ENCODE measurements at places on chromosomes 6 and 20.

- no peak for DNase-seq
These were observed 37.5 kb downstream of the SNX9 start for GRCh38 chr6:157860505-157860991.

GRCh38 chr6:71651636-71652035 lies 234.7 kb upstream of the RIMS1 start:
- DNase-seq, result no peak

DNA sequence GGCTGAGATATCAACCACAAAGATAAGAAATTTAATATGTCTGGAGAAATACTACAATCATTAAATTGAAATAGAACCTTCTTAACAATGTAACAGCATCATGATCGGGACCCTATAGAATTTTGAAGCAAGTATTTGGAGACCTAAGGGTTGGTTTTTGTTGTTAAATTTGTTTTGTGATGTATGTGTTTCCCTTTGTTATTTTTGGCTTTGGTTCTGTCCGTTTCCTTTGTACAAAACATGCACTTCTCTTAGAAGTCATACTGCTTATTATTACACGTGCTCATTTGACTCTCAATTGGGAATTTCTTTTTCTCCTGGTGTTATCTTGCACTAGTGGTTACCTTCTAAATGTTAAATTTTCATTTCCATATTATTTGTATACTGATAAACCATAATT lies 4.0 kb upstream of the PLN start:
- DNase-seq, result no peak

DNA sequence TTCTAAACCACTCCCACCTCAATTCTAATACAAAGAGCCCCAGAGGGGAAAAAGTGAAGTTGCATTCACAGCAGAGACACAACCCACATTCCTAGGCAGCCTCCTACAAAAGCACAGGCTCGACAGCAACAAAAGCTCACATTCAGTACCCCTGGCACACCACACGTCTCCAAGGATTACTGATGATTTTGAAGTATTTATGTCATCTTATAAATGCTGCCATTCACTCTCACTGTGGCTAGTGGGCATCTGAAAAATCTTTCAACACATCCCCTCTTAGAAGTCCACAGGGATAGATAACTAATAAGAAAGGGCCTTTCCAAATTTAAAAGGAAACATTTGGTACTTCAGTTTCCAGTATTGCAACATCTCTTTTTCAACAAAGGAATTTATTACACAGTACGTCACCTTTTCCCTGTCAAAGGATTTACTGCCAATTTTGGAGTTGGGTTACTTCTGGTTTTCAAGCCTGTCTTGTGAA lies 146.7 kb downstream of the TASP1 start:
- no peak for DNase-seq

GRCh38 chr6:102340311-102340710 lies 946.8 kb downstream of the GRIK2 start:
- DNase-seq, result no peak

GRCh38 chr6:13242590-13242989 lies 85.7 kb downstream of the TBC1D7 start:
- no peak for DNase-seq

GRCh38 chr6:64013011-64013410 lies 377.4 kb downstream of the PHF3 start:
- no peak for DNase-seq

- no peak for DNase-seq
These were observed 10.2 kb downstream of the COL10A1 start for GRCh38 chr6:116115781-116116180.

GRCh38 chr6:53567701-53568100 lies 22.8 kb upstream of the GCLC start:
- no peak for DNase-seq

- no peak for DNase-seq
These were observed 5.6 kb upstream of the HM13 start for GRCh38 chr20:31508517-31509244.

DNA sequence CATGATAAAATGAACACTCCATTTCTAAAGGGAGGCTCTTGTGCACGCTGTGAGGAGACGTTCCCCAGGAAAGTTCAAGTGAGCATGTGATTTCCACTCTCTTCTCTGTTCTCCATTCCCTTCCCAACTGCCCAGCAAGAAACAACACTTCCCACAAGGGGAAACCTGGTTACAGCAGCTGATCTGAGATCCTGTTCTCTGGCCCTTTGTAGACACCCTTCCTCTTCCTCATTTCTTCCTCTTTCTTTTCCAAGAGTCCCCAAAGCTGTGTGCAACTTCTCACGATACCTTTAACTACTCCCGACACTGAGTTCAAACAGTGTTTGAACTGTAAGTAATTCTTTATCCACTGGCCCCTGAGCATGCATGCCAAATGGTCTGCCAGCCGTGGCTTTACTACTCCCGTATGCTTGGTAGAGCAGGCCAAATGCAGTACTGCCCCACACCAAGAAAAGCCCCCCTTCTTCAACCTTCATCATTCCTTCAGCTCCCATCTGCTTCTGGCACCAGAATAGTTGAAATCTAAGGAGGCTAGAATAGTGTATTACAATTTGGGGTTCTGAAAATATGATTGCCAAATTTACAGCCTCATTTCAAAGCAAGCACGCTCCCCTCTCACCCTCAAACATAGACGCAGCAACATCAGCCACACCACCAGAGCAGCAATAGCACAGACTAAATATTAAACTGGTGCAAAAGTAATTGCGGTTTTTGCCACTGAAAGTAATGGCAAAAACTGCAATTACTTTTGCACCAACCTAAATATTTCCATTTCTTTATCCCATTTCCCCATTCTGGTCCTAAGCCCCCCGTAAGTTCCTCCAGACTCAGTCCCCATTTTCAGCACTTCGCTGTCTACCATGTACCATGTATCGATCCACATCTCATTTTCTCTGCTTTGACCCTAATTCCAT lies 4.3 kb downstream of the HLA-DMB start:
- DNase-seq, result no peak
